ENCODE measurements at places on chromosomes 12 and 14. TPM values are rescaled to one million over a fixed set of nuclear protein-coding genes. Genes with fewer than 3 reads are reported as not detected.

The TMEM30B gene
- 2.0 TPM for total RNA-seq

The PLEKHG7 gene
- not detected for total RNA-seq

The SYNE2 gene
- 12.3 TPM for total RNA-seq

The TSPAN8 gene
- not detected for total RNA-seq

The TSPAN19 gene
- 0.16 TPM for total RNA-seq

The ADAMTS20 gene
- total RNA-seq: not detected

The RERG gene
- not detected for total RNA-seq

The AQP6 gene
- total RNA-seq: not detected
